ENCODE measurements at places on chromosomes 11 and 22.

GRCh38 chr11:120061761-120062560 is 76.0 kb downstream of the TRIM29 start:
- peak; percentile 67 for DNase-seq

DNA sequence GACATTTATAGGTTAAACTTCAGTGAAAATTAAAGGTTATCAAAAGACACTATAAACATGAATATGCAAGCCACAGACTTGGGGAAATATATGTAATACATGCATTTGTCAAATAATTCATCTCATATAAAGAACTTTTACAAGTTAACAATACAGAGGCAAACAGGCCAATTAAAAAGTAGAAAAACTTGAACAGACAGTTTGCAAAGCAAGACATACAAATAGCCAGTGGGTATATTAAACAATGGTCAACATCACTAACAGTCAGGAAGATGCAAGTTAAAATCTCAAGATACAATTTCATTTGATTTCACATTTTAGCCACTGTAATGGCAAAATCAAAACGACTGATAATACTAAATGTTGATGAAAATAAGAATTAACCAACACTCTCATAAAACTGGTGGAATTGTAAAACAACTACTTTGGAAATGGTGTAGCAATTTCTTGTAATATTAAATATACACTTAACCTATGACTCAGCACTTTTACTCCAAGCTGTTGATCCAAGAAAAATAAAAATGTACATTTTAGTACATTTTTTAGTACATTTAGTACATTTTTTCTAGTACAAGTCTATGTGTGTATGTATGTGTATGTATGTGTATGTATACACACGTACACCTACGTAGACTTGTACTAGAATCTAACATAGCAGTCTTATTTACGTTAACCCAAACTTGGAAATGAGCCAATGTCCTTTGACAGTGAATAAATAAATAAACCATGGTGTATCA is 62.8 kb downstream of the LRRC74B start:
- DNase-seq = no peak

GRCh38 chr11:124465368-124465767 is 19.9 kb upstream of the OR8B8 start:
- DNase-seq = no peak

DNA sequence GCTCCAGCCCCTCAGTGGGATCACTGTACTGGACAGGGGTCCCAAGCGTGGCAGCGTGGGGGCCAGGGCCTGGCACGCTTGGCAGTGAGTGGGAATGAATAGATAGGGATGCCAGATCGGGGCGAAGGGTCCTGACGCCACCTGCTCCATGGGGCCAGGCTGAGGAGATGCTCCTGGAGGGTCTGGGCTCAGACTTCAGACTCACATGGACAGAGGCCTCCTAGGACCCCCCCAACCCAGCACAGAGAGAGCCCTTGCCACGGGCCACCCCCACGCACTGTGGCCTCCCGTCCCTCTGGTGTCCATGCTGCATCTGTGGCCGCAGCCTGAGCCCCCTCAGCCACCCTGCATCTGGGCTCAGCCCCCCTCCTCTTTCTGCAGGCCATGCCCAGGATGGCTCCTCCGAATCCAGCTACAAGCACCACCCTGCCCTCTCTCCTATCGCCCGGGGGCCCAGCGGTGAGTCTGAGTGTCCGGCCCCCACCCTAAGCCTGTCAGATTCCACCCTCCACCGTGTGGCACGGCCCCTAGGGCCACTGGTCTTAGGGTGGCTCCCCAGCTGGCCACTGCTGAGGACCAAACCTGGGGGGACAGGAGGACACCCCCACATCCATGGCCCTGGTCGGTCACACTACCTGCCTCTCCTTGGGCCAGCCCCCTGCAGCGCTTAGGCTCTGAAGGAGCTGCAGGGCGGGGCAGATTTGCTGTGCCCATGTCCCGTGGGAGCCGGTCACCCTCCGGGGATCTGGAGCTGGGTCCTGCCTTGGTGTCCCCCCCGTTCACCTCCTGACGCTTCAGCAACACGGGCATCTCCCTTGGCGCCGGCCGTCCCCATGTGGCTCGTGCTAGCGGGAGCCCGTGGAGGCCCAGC is 2.7 kb downstream of the MUC5AC start:
- no peak for DNase-seq

DNA sequence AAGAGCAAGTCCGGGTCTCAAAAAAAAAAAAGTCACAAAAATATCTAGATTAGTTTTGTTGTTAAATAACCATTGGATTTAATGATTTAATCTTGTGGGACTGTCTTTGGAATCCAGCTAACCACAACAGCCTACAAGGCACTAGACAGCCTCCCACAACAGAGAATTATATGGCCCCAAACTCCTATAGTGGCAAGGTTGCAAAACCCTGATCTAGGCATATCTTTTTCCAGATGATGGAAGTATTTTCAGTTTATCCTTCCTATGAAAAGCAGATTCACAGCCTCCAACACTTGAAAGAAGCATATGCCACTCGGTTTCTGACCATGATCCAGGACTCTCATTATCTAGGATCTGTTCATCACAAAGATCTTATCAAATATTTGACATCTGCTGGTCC is 5.4 kb upstream of the C11orf87 start:
- no peak for DNase-seq

- DNase-seq = no peak
Measured at GRCh38 chr11:28447226-28447625, 339.0 kb downstream of the METTL15 start.

GRCh38 chr11:10878408-10879214 is 20.8 kb upstream of the ZBED5 start:
- DNase-seq = peak; percentile 62

GRCh38 chr11:84106541-84106940 is 820.4 kb upstream of the CCDC90B start:
- no peak for DNase-seq

DNA sequence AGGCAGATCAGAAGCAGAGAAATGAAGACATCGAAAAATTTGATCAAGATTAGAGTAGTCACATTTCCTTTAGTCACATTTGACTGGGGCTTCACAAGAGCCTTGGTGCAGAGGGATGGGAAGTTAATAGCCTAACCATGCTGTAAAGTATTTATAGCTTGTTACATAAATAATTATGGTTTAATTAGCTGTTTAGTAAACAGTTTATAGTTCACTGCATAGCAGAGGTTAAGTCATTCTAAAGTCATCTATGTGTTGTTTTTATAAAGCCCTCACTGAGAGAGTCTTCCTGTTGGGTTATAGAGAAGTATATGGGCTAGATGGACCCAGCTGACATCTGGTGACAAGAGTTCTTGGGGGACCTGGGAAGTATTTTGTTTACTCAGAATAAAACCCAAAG is 47.1 kb downstream of the INSC start:
- DNase-seq = no peak
